ENCODE measurements at places on chromosomes 1 and 21.

- peak; percentile 78 for DNase-seq
Measured at GRCh38 chr1:219188331-219188803, 14.7 kb downstream of the LYPLAL1 start.

DNA sequence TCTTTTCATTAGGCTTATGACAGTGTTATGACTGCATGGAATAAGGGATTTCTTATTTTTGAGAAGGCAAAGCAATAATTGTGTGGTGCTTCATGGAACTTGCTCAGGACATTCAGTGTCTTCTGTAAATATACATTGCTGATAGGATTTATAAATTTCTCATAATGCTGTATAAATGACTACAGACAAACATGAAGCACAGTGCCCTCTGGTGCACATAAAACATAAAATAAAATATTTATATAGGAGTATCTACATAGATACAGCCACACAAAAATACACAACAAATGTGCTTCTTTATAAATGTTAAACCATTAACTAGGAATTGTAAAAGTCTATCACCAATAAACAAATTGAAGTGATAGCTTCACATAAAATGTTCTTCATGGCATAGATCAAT is 24.1 kb downstream of the BRINP3 start:
- peak; percentile 10 for DNase-seq

DNA sequence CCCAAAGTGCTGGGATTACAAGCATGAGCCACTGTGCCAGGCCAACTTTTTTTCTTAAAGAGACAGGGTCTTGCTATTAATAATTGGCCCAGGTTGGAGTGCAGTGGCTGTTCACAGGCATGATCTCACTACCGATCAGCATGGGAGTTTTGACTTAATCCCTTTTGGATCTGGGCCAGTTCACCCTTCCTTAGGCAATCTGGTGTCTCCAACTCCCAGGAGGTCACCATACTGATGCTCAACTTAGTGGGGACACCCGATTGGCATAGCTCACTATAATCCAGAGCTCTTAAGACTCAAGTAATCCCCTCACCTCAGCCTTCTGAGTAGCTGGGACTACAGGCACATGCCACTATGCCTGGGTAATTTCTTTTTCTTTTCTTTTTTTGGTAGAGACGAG is 64.2 kb upstream of the SCYL3 start:
- no peak for DNase-seq

GRCh38 chr1:78113156-78113916 is 67.6 kb downstream of the GIPC2 start:
- no peak for DNase-seq

DNA sequence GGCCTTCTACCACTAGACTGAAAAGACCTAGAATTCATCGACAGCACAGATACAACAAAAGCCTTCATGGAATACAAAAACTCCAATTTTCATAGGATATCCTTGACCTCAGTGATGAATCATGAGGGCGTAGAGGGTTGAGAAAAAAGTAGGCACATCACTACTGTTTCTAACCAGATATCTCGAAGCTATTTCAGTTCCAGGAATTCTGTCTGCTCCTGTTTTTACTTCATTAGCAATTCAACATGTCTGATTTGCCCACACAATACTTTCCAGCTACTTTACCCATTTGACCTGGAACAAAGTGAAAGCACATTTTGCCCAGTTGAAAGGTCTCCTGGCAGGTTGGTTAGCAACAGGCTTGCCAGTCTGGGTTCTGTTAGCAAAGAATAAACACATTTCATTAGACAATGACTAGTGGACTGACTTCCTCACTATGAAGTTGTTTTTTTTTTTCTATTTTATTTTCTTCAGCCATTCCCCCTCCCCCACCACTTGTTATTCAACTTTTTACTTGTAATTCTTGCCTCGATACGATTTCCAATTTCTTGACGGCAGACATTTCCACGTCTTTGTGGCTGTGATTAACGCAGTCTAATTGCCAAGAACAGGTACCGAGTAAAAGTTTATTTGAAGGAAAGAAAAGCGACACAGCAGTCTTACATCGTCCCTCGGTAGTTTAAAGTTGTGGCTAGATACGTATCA is 4.0 kb upstream of the ZBTB18 start:
- peak; percentile 50 for DNase-seq

- DNase-seq: no peak
Measured at GRCh38 chr1:169858467-169858866, 35.2 kb downstream of the SCYL3 start.

DNA sequence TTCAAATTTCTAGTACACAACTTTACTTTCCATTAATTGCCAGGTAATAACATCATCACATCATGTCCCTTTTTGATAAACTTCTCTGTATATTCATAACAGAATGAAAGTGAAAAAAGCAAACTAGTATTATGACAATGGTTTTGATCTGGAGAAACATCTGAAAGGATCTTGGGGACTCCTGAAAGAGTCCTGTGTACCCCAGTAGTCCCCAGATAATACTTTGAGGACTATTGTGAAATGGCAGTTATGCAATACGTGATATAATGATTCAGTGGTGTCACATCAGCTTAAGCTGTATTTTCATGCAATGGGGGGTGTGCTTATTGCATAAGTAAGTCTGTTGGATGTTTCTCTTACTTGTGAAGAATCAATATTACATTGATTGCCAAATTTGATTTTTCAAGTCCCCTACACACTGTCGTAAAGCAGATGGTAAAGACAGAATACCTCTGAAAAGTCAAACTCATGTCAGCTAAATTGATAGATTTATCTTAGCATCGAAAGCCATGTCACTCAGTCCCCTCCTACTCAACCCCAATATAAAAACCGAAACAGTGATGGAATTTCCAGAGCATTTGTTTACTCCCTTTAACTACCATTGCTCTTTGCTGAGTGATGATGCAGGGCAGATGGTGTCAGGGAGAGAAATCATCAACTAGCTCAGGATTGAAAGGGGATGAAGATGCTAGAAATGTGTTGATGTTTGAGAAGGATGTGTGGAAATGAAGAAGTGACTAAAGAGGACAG is 146.7 kb upstream of the C1orf105 start:
- DNase-seq: no peak

DNA sequence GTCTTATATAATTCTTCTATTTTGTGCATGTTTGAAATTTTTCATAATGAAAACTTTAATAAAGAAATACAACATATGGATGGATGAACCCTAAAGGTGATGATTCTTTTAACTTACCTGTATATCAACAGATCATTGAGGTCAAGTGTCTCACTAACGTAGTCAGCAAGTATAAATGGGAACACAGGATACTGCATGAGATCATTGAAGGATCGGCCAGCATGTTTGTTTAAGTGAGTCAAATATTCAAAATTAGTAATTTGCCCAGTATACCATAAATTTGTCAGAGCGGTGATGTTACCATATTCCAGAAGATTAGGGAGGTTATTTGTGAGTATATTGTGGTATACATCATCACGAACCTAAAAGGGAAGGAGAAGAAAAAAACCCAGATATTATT is 71.0 kb upstream of the GNG4 start:
- DNase-seq: no peak
